ENCODE measurements at places on chromosomes 4 and X.

- DNase-seq = no peak
These were observed 11.4 kb downstream of the NR3C2 start for GRCh38 chr4:148430854-148431253.

GRCh38 chr4:86043755-86044592 lies 315.9 kb downstream of the MAPK10 start:
- no peak for DNase-seq

DNA sequence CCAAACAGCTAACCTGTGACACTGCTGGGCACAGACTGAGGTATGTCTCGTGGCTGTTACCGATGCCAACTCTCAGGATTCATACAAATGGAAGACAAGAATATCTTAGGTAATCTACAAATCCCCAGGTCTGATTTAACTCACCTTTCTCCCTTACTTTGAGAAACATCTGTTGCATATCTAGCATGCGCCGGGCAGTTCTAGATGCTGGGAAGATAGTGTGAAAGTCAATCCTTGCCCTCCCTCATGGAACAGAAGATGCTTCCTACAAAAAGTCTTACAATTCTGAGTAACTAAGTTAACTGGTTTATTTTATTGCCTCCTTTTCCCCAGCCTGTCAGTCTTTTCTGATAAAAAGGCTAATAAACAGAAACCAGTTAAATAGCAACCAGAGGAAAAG lies 212.2 kb upstream of the FAT1 start:
- DNase-seq = no peak

DNA sequence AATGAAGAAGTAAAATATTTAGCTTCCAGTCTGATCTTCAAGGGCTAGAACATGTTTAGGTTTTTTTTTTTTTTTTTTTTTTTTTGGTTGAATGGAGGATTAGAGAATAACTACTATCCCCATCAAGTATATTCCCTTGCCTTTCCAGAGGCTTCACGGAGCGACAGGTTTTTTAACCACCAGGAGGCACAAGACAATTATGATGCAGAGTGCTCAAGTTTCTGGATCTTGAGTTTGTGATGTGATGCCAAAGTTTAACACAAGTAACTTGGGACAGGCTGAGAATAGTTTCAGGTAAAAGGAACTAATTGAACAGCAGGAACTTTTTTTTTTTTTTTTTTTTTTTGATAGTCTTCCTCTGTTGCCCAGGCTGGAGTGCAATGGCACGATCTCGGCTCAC lies 30.3 kb downstream of the CCNI start:
- DNase-seq = no peak

DNA sequence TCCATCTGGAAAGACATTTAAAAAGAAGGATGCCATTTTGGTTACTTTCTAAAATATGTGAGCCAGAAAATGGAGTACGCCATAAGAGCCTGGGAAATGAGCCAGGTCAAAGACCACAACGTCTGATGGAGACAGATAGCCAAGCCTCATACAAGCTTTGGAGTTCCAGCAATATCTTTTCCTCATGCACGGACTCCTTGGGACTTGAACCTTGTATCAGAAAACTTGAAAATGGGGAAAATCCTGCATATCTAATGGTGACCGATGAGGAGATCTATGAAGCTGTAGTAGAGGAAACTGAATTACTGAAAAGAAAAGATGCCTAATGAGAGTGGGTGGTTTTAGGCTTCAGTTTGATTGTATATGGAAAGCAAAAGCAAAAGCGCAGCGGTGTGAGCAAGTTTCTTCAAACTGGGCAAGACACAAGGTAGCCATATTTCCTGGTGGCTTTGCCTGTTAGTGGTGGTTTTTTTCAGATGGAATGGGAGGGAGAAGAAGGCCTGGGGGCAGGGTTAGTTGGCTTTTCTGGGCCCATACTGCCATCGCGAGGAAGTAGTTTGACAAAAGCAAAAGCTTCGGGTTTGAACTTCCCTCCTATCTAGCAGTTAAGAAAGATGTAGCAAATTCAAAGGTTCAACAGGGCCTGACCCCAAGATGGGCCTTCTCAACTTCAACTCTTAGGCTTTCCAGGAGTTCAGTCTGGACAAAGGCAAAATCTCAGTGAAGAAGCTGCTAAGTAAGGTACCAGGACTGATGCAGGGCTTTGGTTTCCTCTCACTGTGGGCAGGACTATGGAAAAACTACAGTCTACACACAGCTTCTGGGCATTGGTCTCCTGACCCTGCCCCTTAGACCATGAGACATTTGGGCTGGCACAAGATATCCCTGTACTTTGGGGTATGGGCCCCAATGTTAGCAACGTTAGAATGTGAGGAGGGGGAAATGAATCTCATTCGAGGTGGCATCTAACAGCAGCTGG lies 210.0 kb upstream of the STK26 start:
- DNase-seq = peak; percentile 73

DNA sequence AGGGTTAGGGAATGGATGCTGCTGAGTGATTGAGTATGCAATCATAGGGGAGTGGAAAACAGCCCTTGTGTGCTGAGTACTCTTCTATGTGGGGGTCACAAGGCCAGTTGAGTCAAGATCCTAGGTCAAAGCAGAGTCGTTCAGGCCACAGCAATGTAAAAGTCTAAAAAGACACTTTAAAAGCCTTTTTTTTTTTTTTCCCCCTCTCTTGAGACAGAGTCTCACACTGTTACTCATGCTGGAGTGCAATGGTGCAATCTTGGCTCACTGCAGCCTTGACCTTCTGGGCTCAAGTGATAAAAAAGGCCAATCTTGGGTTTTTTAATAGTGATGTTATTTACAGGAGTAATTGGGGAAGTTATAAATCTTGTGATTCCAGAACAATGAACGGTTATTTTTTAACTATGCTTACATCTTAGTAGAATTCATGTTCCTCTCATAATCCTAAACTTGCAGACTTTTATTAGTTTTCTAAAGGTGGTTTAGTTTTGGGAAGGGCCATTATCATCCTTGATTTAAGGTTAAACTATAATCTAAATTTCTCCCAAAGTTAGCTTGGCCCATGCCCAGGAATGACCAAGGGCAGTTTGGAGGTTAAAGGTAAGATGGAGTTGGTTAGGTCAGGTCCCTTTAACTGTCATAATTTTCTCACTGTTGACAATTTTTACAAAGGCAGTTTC lies 82.2 kb upstream of the BMP2K start:
- no peak for DNase-seq

DNA sequence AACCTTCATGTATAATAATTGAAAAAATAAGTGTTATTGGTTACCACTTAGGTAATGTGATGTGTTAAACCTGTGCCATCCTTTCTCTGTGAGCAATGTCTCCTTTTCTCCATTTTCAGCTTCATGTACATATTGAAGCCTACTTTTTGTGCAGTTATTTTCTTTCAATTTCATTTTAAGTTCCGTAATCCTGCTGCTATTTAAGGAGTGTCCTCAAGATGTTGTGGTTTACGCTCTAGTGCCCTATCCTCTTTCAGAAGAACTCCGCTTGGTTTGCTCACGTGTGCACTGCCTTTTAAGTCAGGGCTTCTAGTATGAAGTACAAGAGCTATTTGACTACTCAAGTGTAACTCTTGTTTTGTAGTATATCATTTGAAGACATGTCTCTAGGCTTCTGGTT lies 2253.2 kb upstream of the TENM3 start:
- DNase-seq = no peak

DNA sequence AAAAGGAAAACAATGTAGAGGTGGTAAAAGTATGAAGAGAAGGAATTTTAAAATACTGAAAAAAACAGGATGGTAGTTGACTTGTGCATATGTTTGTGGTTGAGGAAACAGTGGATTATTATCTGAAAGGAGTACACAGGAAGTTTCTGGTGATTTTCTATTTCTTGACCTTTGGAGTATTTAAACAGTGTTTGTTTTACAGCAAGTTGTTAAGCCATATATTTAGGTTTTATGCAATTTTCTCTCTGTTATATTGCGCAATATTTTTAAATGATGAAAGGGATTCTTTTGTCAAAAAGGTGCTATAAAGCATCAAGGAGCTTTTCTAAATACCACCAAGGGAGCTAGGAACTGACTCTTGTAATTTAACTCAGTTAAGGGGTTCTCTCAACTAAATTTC lies 343.1 kb upstream of the MAOA start:
- no peak for DNase-seq

- peak; percentile 54 for DNase-seq
These were observed at the start of gene CCNQ for GRCh38 chrX:153598541-153599191. TSS of gene CCNQ (minus strand) at chrX:153599139. CDS start at chrX:153599073, 66 bp downstream.

DNA sequence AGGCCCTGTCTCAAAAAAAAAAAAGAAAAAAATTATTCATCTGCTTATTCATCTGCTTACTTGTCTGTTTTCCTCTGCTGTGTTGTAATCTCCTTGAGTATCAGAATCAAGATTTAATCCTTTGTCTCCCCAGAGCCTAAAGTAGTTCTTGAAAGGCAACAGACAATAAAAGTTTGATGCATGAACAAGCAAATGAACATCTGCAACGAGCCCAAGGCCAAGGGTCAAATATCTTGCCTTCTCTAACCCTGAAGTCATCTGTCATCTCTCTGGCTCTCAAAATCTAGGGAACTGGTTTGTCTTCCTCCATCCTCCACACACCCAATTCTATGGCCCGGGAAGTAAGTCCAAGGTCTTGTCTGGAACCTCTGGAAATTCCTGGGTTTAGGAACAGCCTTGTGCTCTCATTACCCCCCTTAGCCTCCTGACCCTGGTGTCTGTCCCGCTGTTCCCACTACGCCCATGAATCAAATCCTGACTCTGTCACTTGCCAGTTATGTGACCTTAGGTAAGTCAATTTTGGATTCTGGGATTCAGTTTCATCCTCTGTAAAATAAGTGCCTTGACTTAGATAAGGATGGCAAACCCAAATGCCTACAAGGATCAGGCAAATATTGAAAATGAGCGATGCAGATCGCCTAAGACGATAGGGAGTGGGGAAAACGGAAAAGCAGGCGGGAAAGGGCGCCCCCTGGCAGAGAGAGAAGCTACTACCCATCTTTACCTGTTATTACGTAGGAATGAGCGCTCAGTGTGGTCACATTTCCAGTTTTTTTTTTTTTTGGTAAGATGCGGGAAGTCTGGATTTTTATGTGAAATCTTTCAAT lies 102.7 kb upstream of the DHX15 start:
- peak; percentile 67 for DNase-seq

GRCh38 chrX:7996414-7996813 lies 69.2 kb upstream of the PNPLA4 start:
- DNase-seq = peak; percentile 63

GRCh38 chrX:38805432-38806389 lies 4.5 kb downstream of the MID1IP1 start:
- DNase-seq = peak; percentile 37

DNA sequence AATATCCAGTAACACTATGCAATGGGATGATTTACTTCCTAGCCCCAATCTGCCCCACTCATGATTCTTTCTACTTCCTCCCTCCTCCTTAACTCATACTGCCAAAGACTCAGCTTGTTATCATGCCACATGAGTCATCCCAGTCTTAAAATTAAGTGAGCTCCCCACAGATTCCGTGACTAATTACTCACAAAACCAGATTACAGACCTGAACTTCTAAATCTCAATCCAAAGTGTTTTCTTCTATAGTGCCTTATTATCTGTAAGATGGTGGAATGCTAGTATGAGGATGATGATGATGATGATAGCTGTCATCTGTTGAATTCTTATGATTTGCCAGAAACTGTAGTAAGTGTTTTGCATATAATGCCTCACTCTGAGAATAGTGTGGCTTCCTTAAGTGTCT lies 27.7 kb upstream of the GPC3 start:
- DNase-seq = no peak

GRCh38 chr4:176271749-176272148 lies 2.7 kb upstream of the ASB5 start:
- DNase-seq = no peak

GRCh38 chrX:20026278-20026677 lies 35.4 kb upstream of the BCLAF3 start:
- no peak for DNase-seq

GRCh38 chrX:49067285-49068120 lies 6.3 kb downstream of the PRAF2 start:
- no peak for DNase-seq
